T-cell (primary cell): ENCODE measurements at places on chromosomes 2 and 18. TPM values are rescaled to one million over a fixed set of nuclear protein-coding genes. Genes with fewer than 3 reads are reported as not detected.

The RNF125 gene
- 70.1 TPM for total RNA-seq

The ZNF396 gene
- 1.8 TPM for total RNA-seq

The CHAC2 gene
- total RNA-seq = 2.5 TPM

The UCN gene
- total RNA-seq = 3.8 TPM

The SH3RF3 gene
- total RNA-seq = 4.6 TPM

The APCDD1 gene
- total RNA-seq = 0.38 TPM

The VIT gene
- not detected for total RNA-seq

The ALK gene
- not detected for total RNA-seq

The NCKAP5 gene
- not detected for total RNA-seq

The C18orf63 gene
- total RNA-seq = not detected

The SCYGR6 gene
- total RNA-seq = not detected

The GPR45 gene
- not detected for total RNA-seq

The PARD3B gene
- 1.6 TPM for total RNA-seq
